ENCODE measurements at places on chromosomes 13 and 19. TPM values are rescaled to one million over a fixed set of nuclear protein-coding genes. Genes with fewer than 3 reads are reported as not detected.

GRCh38 chr13:77691871-77692270 is 5.6 kb upstream of the SLAIN1 start:
- H3K36me3 ChIP-seq: no peaks in the 10 kb centered on the region
- H3K4me1 ChIP-seq: peaks cover 15% of the 10 kb centered on the region
- no peak for DNase-seq
- no peak overlapping the region for H3K4me3 ChIP-seq
- H3K27ac ChIP-seq: no peak overlapping the region

Gene S1PR2
- 7.7 TPM for total RNA-seq

- H3K27me3 ChIP-seq: no peaks in the 10 kb centered on the region
- H3K27ac ChIP-seq: no peak overlapping the region
- H3K4me1 ChIP-seq: peaks cover 28% of the 10 kb centered on the region
- H3K4me3 ChIP-seq: no peak overlapping the region
Measured at GRCh38 chr13:51684076-51684475, 99.8 kb downstream of the WDFY2 start.

GRCh38 chr19:19207637-19208572 is 3.9 kb upstream of the NCAN start:
- no peak overlapping the region for H3K27ac ChIP-seq
- no peak overlapping the region for H3K4me3 ChIP-seq
- H3K27me3 ChIP-seq: peaks cover 35% of the 10 kb centered on the region

Gene CRLF1
- not detected for total RNA-seq

DNA sequence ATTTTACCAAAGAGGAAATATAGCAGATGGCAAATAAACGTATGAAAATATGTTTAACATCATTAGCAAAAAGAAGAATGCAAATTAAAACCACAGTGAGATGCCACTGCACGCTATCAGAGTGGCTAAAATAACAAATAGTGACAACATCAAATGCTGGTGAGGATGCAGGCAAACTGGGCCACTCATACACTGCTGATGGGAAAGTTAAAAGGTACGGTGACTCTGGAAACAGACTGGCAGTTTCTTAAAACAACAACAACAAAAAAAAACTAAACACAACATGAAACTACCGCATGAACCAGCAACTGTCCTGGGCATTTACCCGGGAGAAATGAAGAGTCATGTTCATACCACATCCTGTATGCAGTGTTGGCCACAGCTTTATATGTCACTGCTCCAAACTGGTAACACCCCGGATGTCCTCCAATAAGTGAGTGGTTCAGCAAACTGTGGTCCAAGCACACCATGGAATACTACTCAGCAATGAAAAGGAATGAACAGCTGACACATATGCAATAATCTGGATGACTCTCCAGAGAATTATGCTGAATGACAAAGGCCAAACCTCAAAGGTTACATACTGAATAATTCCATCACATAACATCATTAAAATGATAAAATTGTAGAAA is 22.3 kb downstream of the EPS15L1 start:
- no peak overlapping the region for H3K4me3 ChIP-seq
- peaks cover 45% of the 10 kb centered on the region for H3K4me1 ChIP-seq
- peaks cover 11% of the 10 kb centered on the region for H3K36me3 ChIP-seq
- peak overlapping the region; percentile 70 for H3K27ac ChIP-seq
- H3K27me3 ChIP-seq: no peaks in the 10 kb centered on the region

DNA sequence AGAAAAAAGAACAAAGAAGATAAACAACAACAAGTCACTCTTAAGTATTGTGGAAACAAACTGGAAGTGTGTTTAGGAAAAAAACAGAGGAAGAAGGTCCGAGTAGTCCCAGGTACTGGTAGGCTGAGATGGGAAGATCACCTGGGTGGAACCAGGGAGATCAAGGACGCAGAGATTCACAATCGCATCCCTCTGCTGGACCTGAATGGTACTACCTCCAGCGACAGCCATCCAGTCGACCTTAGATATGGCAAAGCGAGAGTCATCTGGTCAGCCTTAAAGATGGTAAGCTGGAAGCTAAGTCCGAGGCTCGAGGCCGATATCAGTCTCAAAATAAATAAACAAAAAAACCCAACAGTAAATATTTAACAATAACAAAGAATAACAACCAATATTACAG is 44.9 kb upstream of the ZNF91 start:
- no peaks in the 10 kb centered on the region for H3K4me1 ChIP-seq
- peaks cover 12% of the 10 kb centered on the region for H3K36me3 ChIP-seq
- H3K4me3 ChIP-seq: no peak overlapping the region
- no peak overlapping the region for H3K27ac ChIP-seq
- no peaks in the 10 kb centered on the region for H3K27me3 ChIP-seq

Gene EEF1AKMT1
- total RNA-seq: 18.5 TPM

- no peak overlapping the region for H3K27ac ChIP-seq
- peaks cover 23% of the 10 kb centered on the region for H3K4me1 ChIP-seq
- no peak overlapping the region for H3K4me3 ChIP-seq
- H3K36me3 ChIP-seq: no peaks in the 10 kb centered on the region
Measured at GRCh38 chr13:94658926-94659597, 53.3 kb downstream of the SOX21 start.

DNA sequence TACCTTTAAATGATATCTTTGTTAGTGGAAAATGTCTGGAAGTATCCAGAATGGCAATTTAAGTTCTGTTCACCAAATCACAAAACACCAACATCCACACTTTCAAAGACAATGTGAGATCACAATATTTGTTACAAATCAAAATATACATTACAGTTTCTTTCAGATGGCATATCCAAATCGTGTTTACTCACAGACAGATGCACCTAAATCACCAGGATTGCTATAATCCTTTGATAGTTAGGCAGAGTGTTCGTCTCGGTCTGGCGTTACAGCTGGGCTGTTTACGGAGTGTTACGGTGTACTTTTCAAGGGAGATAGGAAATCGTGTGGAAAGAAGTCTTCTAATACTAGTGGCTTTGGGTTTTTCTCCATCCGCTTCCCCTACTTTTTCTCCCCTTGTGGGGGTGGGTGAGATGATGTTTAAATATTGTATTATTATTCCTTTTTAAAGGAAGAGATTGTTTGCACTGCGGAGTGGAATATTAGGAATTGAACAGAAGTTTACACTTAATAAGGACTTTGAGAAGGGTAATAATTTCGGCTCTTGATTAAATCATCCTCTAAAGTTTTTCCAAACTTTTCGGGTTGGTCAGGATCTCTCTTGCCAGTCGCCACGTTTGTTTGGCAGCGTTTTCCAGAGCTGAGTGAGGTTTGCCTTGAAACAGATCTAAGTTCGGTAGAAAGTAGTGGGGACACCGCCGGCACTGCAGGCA is 1.8 kb downstream of the MAB21L1 start:
- peak overlapping the region; percentile 83 for H3K4me3 ChIP-seq
- H3K27me3 ChIP-seq: peaks cover 91% of the 10 kb centered on the region
- peaks cover 48% of the 10 kb centered on the region for H3K4me1 ChIP-seq

Gene ALOX5AP
- 16.4 TPM for total RNA-seq

GRCh38 chr13:110062077-110062776 is 244.7 kb downstream of the COL4A1 start:
- DNase-seq: no peak
- no peak overlapping the region for H3K4me3 ChIP-seq
- no peaks in the 10 kb centered on the region for H3K36me3 ChIP-seq
- no peak overlapping the region for H3K27ac ChIP-seq
- no peaks in the 10 kb centered on the region for H3K27me3 ChIP-seq

GRCh38 chr19:44878120-44878865 is 12.8 kb upstream of the TOMM40 start:
- H3K27ac ChIP-seq: no peak overlapping the region
- no peak for DNase-seq
- no peak overlapping the region for H3K4me3 ChIP-seq
- H3K27me3 ChIP-seq: no peaks in the 10 kb centered on the region

- H3K36me3 ChIP-seq: peaks cover 1% of the 10 kb centered on the region
- no peak for DNase-seq
- no peaks in the 10 kb centered on the region for H3K4me1 ChIP-seq
Measured at GRCh38 chr13:99867535-99868257, 103.9 kb downstream of the ZIC5 start.

- no peak overlapping the region for H3K27ac ChIP-seq
- peaks cover 10% of the 10 kb centered on the region for H3K4me1 ChIP-seq
- no peak overlapping the region for H3K4me3 ChIP-seq
- peaks cover 23% of the 10 kb centered on the region for H3K27me3 ChIP-seq
Measured at GRCh38 chr19:4234142-4234861, 5.0 kb downstream of the EBI3 start.

GRCh38 chr13:52827839-52828238 is 20.6 kb downstream of the PCDH8 start:
- peaks cover 10% of the 10 kb centered on the region for H3K27me3 ChIP-seq
- H3K4me3 ChIP-seq: no peak overlapping the region
- no peak for DNase-seq
- no peak overlapping the region for H3K27ac ChIP-seq
- no peaks in the 10 kb centered on the region for H3K4me1 ChIP-seq

Gene PRODH2
- not detected for total RNA-seq

Gene KLK2
- 0.38 TPM for total RNA-seq

DNA sequence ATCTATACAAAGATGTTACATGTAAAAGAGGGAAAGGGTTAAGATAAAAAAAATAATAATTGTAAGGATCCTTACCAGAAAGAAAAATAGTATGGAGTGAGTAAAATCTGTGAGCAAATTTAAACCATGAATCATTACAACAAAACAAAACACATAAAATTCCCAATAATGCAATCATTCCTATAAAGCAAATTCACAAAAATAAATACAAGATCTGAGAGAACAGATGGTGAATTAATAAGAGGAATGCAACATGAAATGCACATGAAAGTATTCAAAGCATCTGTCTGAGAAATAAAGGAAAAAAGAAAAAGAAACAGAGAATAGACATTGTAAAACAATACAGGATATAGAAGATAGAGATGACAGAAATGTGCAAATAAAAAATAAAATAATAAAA is 681.5 kb upstream of the KLHL1 start:
- H3K4me3 ChIP-seq: no peak overlapping the region
- DNase-seq: no peak
- H3K36me3 ChIP-seq: no peaks in the 10 kb centered on the region
- H3K4me1 ChIP-seq: no peaks in the 10 kb centered on the region

DNA sequence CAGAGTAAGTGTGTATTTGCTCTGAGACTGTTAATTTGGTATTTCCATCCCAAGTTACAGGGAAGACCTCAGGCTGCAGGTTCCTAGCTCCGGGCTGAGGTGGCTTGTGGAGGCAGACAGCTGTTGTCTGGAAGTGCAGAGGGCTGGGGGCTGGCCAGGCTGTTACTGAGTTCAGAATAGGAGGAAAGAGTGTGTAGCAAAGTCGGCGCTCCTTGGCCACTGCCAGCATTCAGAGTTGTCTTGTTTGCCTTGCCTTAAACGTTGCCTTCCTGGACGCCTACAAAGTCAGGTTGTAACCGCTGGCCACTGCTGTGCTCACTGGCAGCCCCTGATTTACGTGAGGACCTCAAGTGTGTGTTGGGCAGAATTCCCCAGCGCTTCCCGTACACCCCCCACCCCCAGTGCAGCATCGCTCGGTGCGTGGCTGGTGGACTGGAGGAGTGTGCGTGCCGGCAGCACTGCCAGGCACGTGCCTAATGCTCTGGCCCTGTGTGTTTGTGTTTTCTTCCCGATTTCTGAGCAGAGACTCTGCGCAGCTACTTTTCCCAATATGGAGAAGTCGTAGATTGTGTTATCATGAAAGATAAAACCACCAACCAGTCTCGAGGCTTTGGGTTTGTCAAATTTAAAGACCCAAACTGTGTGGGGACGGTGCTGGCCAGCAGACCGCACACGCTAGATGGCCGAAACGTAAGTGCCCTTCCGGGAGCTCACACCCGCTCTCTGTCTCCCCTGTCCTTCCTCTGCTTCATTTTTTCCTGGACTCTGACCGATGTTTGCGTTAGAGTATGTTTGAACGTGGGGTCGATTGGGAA is 10.5 kb downstream of the DAZAP1 start:
- peaks cover 30% of the 10 kb centered on the region for H3K36me3 ChIP-seq
- no peak for DNase-seq

- H3K4me3 ChIP-seq: no peak overlapping the region
- H3K4me1 ChIP-seq: peaks cover 3% of the 10 kb centered on the region
- DNase-seq: no peak
- H3K27ac ChIP-seq: no peak overlapping the region
- H3K27me3 ChIP-seq: no peaks in the 10 kb centered on the region
Measured at GRCh38 chr19:32917616-32917996, 48.0 kb upstream of the SLC7A9 start.

GRCh38 chr19:3867971-3868769 is 668 bp downstream of the ZFR2 start:
- DNase-seq: no peak
- no peaks in the 10 kb centered on the region for H3K4me1 ChIP-seq
- no peak overlapping the region for H3K27ac ChIP-seq
- peaks cover 6% of the 10 kb centered on the region for H3K36me3 ChIP-seq

- DNase-seq: no peak
- H3K4me1 ChIP-seq: peaks cover 1% of the 10 kb centered on the region
- H3K4me3 ChIP-seq: no peak overlapping the region
- H3K27ac ChIP-seq: no peak overlapping the region
- no peaks in the 10 kb centered on the region for H3K36me3 ChIP-seq
- no peaks in the 10 kb centered on the region for H3K27me3 ChIP-seq
Measured at GRCh38 chr13:112760435-112760834, 70.6 kb downstream of the ATP11A start.

GRCh38 chr19:13314761-13315160 is 164.6 kb downstream of the IER2 start:
- no peaks in the 10 kb centered on the region for H3K36me3 ChIP-seq
- no peak overlapping the region for H3K4me3 ChIP-seq
- H3K4me1 ChIP-seq: no peaks in the 10 kb centered on the region
- H3K27ac ChIP-seq: no peak overlapping the region

DNA sequence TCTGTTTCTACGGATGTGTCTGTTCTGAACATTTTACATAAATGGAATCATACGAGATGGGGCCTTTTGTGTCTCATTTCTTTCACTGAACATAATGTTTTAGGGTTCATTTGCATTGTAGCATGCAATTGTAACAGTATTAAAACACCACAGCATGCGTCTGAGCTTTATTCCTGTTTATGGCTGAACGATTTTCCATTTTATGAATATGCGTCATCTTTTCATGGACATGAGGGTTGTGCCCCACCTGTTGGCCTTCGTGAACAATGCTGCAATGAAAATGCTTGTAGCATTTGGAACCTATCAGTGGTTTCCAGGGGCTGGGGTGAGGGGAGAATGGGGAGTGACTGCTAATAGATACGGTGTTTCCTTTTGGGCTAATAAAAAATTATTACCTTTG is 5.1 kb downstream of the OR10H1 start:
- H3K27ac ChIP-seq: no peak overlapping the region
- H3K27me3 ChIP-seq: peaks cover 19% of the 10 kb centered on the region
- no peak overlapping the region for H3K4me3 ChIP-seq

DNA sequence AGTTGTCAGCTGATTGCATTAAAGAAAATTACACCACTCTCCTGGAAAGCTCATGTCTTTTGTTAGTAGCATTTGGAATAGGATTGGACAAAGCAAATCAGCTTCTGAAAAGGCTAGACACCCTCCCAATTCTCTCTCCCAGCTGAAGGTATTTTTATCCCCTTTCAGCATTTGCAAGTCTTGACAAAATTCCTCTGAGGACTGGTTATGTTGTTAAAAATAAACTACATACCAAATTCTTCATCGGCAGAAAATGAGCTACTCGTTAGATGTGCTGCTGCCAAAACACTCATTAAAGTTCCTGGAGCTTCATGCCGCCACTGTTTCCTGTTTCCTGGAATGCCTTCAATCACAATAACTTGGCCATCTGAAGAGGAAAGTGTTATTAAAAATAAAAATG is 37.1 kb downstream of the UTP14C start:
- DNase-seq: no peak
- H3K4me3 ChIP-seq: no peak overlapping the region
- peaks cover 6% of the 10 kb centered on the region for H3K27me3 ChIP-seq
- H3K36me3 ChIP-seq: no peaks in the 10 kb centered on the region

Gene FDX2
- 19.6 TPM for total RNA-seq

Gene PTPRH
- total RNA-seq: not detected

GRCh38 chr13:20344836-20345490 is 112.8 kb upstream of the GJB6 start:
- H3K36me3 ChIP-seq: no peaks in the 10 kb centered on the region
- H3K27ac ChIP-seq: no peak overlapping the region
- no peaks in the 10 kb centered on the region for H3K4me1 ChIP-seq

Gene SLC10A2
- total RNA-seq: not detected

Measured in activated naive CD8-positive, alpha-beta T cell treated with anti-CD3 and anti-CD28 coated beads for 36 hours (primary cell).